ENCODE measurements at places on chromosomes 5 and 9.

DNA sequence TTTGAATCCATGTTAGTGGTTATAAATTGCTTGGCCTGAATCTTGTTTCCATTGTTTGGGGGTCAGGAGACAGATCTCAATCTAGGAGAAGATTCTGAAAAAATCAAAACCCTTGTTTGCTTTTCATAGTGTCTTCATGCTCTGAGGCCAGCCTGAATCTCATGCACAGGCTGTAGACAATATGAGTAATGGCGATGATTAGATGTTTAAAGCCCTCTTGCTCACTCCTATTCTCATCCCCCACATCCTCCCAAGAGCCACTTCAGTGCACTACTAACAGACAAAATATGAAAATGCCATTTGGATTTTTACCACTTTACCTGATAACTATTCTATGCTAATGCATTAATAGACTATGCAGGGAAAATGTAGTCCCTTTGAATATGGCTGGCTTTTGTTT lies 129.4 kb downstream of the NUDT12 start:
- DNase-seq, result no peak

- DNase-seq, result no peak
These were observed 13.7 kb downstream of the HNRNPH1 start for GRCh38 chr5:179609834-179610108.

DNA sequence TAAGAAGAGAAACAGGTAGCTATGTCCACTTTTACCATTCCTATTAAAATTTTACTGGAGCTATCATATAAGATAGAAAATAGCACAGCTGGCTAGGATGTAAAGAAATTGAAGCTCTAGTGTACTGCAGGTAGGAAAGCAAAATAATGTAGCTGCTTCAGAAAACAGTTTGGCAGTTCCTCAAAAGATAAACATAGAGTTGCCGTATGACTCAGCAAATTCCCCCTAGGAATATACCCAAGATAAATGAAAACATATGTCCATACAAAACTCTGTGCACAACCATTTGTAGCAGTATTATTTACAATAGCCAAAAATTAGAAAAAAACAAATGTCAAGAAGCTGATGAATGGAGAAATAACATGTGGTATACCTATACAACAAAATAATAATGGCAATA lies 64.6 kb upstream of the SHISAL2B start:
- DNase-seq, result no peak

GRCh38 chr5:178649580-178649979 lies 22.7 kb upstream of the CLK4 start:
- no peak for DNase-seq

DNA sequence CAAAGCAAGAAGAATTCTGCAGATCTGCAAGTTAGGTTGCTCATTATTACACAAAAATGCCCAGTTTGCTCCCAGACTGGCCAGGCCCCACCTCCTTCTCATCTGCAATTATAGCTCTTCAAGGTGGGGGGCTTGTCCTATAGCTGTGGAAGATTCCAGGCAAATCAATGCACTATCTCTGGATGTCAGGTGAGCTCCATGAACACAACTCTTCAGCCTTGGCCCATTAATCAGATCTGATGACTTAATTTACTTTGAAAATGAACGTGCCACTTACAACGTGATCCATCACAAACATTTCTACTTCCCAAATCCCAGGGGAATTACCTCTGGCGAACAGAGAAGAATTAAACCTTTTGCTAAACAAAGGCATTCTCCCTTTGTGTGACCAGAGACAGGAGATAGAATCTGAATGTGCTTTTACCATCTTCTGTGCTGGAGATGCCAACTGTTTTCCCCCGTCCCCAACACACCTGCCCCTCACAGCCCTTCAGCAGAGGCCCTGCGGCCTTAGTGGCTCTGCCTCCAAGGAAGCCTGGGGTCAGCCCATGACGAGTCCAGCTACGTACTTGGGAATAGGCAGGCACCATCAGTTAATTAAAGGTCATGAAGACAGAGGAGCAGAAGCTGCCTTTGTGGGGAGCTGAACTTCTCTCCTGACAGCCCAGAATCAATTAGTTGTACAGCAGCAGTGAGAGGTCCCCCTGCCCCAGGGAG lies 60.5 kb downstream of the SNX18 start:
- no peak for DNase-seq

DNA sequence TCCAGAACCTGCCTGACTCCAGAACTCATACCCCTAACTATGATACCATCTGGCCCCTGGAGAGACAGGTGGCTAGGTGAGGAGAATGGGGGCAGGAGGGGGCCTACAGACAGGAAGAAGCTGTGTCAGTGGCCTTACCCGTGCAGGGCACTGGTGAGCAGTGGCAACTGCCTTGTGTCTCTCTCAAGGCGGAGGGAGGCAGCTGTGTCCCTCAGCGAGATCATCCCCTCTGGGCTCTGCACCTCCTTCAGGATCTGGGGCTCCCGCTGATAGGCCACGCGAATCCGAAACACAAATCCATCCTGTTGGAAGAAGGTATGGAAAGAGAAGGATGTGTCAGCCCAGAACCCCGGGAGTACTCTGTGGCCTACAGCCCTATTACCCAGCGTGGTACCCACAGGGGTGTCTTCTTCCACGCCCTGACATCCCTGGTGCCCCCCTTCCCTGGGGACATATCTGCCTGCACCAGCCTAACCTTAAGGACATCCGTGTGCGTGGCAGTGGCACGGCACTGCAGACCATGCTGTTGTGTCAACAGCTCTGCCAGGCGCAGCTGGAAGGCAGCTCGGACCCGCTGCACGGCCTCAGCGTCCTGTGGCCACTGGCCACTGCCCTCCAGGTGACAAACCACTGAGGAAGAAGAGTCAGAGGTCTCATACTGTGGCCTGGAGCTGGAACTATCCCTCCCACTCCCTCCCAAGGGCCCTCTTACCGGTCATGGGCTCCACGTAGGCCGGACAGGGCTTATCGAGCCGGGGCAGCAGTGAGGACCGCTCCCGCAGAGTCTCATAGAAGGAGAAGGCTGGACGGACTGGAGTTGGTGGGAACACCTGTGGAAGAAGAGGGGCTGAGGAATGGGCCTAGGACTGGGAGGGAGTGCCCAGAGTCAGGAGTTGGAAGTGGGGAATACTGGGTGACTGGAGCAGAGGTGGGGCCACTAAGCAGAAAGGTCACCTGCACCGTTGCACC lies 7.8 kb downstream of the NOL6 start:
- DNase-seq, result no peak
